ENCODE measurements at places on chromosomes 12 and 14.
A peak's percentile ranks its signal among the peaks of the same experiment; 100 is the strongest.

DNA sequence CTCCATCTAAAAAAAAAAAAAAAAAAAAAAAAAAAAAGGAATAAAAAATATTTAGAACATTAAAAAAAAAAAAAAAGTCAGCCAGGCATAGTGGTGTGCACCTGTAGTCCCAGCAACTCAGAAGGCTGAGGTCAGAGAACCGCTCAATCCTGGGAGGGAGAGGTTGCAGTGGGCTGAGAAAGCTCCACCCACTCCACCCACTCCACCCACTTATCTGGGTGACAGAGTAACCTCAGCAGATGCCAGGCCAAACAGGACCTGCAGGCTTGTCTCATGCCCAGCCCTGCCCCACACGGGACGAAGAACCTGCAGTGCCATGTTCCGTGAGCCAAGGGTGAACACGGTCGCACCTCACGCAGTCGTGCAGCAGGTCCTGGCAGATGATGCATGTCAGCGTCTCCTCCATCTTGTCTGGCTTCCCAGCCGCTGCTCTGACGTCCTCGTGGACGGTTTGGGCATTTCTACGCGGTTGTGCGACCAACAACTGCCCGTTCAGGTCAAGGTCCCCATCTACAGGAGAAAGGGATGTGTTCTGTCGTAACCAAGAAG lies 28.6 kb downstream of the CHFR start:
- no peak for DNase-seq

DNA sequence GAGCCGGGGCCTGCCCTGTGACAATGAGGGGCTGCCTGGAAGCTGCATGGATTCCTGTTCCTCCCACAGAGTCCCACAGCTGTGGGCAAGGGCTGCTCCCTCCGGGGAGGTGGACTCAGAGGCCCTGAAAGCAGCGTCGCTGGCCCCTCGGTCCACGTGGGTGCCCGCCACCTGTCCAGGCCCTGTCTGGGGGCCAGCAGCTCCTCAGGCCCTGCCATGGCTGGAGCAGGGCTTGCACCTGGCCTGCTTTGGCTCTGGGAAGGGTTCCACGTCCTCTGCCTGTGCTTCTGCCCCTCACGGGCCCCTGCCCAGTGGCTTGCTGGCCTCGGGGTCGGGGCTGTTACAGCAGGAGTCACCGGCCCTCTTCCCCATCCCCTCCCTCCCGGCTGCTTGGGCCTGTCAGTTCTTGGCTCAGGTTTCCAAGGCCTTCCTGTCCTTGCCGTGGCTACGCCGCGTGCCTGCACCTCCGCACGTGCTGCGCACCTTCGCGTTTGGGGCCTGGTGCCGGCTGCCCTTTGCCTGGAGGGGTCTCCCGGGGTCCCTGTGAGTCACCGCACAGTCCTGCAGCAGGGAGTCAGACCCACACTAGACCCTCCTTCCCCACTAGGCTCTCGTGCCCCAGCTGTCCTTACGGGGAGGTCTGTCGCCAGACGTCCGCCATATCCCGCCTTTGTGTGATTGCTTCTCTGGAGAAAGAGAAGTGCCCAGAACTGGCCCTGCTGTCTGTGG lies 5.8 kb downstream of the FBRSL1 start:
- no peak for DNase-seq

DNA sequence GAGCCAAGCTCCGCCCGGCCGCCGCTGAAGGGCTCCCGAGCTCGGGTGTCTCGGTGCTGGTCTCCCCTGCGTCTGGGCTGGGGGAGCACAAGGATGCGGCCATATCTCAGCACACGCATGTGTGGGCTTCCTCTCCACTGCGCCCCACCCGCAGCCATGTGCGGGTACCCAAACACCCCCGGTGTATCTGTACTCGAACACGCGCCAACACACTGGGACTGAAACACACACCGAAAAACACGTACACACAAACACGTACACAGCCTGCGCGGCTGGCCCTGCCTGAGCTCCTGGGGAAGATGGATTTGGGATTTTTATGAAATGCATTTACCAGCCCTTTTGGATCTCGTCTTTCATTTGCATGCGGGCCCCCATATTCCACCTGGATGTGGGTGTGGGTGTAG lies 897 bp upstream of the TBX3 start:
- no peak for DNase-seq

DNA sequence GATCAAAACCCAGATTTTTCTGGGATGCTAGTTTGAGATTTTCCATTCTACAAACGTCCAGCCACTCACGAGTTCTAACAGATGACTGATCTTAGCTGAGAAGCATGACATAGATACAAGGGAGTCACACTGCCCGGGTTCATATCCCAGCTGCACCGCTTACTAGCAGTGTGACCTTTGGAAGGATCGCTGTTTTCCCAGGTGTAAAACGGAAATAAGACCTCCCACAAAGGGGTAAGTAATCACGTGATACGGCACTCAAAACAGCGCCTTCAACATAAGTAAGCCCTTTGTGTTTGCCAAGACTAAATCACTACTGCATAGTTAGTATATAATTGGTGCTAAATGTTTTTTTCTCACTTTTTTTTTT lies 624 bp upstream of the PWP1 start:
- peak; percentile 28 for DNase-seq

GRCh38 chr14:68281497-68281896 lies 461.9 kb downstream of the RAD51B start:
- DNase-seq, result no peak

DNA sequence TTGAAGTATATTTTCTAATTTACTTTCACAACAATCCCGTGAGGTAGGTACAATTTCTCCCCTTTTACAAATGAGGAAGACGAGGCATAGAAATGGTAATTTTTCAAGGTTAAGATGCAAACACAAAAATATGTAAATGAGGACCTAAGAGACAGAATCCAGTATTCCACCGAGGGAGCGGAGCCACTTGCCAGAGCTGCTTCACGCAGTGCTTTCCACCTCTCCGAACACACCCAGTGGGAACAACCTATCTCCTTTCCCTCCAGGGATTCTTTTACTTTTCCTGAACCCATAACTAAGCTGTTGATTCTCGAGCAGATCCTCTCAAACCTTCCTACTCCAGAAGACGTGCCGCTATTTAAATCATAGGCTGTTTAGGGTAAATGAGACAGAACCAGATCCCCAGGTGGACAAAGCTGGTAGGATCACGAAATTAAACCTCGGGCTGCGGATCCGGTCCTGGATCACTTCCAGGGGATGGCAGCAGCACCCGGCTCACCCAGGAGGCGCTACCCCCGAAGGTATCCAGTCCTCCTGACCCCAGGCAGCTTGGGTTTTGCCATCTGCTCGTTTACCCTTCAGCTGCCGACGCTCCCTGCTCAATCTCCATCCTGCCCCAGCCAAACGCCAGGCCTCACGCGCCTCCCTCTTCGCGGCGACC lies 1.5 kb downstream of the DDHD1 start:
- DNase-seq, result peak; percentile 78

DNA sequence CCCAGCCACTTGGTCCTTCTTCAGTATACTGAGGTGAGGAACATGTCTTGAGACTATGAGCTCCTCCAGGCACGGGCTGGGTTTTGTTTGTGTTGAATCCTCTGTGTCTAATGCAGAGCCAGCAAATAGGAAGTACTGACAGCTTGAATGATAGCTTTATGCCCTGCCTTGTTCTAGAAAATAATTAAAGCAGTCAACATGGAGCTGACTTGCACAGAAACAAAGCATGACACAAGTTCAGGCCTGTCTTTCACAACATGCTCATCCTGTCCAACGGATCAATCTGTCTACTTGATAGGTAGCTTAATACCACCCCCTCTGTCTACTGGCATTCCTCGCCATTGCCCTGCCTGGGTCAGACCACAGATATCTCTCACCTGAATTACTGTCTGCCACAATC lies 140.9 kb downstream of the ESRRB start:
- DNase-seq, result no peak

DNA sequence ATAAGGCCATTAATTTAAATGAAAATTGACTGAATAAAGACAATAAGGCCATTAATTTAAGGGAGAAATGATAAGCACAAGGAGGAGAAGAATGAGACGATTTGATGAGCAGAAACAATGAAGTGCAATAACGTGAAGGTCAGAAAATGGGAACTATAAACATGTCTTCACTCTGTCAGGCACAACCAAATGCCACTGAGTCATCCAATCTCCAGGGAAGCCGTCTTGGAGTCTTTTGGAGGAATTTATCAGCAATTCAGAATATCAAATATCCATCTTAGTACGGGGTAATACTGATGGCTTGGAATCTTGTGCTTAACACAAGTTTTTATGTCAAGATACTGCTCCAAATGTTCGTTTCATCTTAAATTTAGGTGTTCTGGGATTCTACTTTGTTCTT lies 159.9 kb downstream of the CAPZA3 start:
- DNase-seq, result no peak

- no peak for DNase-seq
These were observed 9.0 kb upstream of the GPR135 start for GRCh38 chr14:59474172-59474571.

DNA sequence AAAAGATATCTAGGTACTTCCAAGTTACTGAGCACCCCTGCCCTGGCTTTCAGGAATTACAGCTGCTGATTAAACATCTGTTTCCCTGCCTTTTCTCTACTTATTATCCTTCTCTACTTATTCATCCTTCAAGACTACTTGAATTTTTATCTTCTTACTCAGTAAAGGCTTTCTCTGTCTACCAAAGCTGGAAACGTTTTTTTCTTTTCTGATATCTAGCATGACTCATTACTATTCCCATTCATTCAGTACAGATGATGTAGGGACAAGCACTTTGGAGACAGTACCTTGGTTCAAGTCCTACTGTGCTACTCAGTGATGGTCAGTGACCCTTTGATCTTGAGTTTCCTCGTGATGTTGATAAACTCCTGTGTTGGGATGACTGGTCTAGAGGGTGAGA lies 848.7 kb downstream of the NRXN3 start:
- DNase-seq, result no peak

GRCh38 chr12:63083046-63083445 lies 68.0 kb downstream of the AVPR1A start:
- DNase-seq, result no peak

- no peak for DNase-seq
These were observed 61.9 kb downstream of the KICS2 start for GRCh38 chr12:64160021-64160710.

GRCh38 chr14:71415404-71415690 lies 508.1 kb downstream of the PCNX1 start:
- DNase-seq, result no peak

DNA sequence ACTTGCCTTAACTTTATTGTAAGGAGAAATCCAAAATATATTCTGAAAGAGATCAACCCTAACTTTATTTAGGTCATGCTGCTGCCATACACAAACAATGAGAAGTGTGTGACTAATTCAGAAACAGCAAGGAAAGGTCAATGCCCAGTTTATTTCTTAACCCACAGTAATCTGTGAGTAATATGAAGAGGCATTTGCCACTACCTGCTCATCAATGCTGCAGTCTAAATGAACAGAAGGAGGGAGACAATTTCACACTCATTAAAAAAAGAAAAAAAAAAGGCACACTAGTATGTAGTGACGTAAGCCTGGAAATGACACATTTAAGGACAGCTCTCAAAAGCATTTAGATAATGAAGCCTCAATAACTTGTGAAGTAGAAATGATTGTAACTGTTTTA lies 90.5 kb upstream of the FOXN3 start:
- DNase-seq, result no peak

DNA sequence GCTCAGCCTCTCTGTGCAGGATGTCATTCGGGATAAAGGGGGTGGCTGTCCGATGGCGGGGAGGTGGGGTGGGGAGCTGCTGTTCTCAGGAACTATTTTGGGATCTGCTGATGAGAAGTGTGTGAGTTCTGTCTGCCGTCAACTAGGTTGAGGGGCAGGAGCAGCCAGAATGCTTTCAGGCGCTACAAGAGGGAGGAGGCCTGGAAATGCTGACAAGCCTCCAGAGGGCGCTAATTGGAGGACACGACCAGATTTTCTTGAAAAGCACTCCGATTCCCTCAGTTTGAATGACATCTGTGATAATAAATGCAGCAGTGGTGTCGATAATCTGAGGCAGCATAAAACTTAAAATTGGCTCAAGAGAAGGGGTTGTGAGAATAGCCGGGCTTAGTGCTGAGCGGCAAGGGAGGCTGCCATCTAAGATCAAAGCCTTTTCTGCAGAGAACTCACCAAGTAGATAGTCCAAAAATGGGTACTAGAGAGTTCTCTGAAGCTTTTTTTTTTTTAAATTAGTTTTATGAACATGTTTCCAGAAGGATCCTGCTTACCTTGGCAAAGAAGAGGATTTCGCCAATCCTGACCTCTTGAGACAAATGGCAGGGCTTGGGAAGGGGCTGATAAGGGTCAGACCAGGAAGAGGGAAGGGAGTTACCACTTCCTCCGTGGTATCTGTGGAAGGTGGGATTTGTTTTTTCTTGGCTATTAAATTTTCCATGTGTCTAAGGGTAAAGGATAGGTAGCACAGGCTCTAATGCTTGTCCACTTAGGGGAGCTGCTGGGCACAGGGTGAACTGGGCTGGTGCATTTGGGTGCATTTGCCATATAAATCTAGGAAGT lies 94.4 kb downstream of the CRACR2A start:
- peak; percentile 19 for DNase-seq

DNA sequence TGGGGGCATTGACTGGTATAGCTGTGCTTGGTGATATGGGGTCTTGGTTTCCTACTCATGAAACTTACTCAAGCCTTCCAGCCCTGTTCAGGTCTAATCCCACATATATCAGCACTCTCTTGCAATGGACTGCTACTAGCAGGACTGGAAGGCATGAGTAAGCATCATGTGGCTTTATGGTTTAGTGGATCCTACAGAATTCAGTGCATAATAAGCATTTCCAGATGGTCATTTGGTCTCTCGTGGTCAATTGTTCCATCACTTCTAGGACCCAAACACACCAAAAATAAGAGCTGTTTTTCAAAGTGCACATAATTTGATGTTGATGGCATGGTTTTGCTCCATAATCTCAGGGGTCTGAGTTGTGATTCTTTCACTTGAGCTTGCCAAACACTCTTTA lies 114.4 kb downstream of the LMNTD1 start:
- no peak for DNase-seq

DNA sequence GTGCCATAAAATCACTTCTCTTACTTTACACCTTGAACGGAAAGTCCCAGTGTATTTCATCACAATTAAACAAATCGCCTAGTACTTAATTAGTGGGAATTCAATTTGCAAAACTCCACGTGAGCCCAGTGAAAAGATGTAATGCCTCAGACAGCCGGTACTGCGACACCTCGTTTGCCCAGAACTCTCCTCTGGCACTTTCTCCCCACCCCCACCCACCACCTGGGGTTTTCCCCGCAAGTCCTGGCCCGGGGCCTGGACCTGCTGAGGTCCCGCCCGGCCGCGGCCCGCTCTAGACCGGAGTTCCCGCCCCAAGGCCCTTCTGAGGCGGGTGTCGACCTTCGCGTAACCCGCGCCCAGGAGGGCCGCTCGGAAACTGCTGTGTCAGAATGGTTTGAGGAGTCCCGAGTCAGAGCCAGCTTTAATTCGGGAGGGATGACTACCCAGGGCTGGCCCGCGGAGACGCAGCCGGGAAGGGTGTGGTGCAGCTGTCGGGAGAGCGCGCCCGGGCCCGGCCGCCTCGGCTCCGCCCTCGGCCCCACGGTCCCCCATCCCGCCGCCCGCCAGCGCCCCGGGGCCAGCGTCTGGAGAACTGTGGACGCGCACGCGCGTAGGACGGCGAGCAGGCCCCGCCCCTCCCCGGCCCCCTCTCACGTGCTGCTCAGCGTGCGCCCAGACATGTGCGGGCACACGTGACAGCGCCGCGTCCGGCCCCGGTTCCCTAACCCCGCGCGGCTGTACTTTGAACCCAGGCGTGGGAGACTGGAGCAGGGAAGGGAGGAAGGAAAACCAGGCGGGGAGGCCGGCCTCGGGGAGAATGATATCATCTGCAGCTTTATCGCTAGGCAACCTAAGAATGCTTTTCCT lies 10.8 kb downstream of the BHLHE41 start:
- peak; percentile 88 for DNase-seq

- DNase-seq, result no peak
These were observed 124.7 kb downstream of the PAPOLA start for GRCh38 chr14:96626916-96627315.

All from T47D (cell line).